Sciatic nerve (tissue), 2 donors: ENCODE measurements at places on chromosomes 11 and 22. TPM values are rescaled to one million over a fixed set of nuclear protein-coding genes. Genes with fewer than 3 reads are reported as not detected.
A peak's percentile ranks its signal among the peaks of the same experiment; 100 is the strongest.

OR51B5 gene
- 1.4 TPM for total RNA-seq

TRIM29 gene
- 33.2 TPM for total RNA-seq

DNA sequence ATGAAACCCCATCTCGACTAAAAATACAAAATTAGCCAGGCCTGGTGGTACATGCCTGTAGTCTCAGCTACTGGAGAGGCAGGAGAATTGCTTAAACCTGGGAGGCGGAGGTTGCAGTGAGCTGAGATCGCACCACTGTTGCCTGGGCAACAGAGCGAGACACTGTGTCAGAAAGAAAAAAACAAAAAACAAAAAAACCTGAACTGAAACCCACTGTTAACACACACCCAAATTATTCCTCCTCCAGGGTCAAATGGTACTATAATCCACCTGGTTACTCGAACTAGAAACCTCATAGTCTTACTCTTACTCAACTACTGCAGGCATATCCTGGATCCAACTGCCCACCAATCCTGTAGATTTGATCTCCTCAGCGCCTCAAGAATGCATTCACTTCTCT lies 35.5 kb downstream of the USP28 start:
- no peak for DNase-seq

NTM gene
- total RNA-seq, result 19.5 TPM

DNA sequence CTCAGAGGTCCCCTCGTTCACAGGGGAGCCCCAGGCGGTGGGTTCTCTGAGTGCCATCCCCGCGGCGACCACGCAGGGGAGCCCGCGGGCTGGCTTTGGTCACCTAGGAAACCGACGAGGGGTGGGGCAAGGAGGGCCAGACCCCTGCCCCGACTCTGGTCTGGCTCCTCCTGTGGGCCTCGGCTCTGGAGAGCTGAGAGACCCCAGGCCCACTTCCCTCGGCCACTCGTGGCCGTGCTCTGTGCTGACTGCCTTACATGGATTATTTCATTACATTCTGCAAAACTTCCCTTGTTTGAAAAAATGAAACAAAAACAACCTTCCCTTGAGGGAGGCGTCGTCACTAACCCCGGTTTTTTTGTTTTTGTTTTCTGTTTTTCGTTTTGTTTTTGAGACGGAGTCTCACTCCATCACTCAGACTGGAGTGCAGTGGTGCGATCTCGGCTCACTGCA lies 15.1 kb upstream of the CYTH4 start:
- no peak for DNase-seq

GRCh38 chr11:45803971-45804760 lies 783 bp upstream of the SLC35C1 start:
- DNase-seq, result peak; percentile 88

FLRT1 gene
- 3.5 TPM for total RNA-seq

DNA sequence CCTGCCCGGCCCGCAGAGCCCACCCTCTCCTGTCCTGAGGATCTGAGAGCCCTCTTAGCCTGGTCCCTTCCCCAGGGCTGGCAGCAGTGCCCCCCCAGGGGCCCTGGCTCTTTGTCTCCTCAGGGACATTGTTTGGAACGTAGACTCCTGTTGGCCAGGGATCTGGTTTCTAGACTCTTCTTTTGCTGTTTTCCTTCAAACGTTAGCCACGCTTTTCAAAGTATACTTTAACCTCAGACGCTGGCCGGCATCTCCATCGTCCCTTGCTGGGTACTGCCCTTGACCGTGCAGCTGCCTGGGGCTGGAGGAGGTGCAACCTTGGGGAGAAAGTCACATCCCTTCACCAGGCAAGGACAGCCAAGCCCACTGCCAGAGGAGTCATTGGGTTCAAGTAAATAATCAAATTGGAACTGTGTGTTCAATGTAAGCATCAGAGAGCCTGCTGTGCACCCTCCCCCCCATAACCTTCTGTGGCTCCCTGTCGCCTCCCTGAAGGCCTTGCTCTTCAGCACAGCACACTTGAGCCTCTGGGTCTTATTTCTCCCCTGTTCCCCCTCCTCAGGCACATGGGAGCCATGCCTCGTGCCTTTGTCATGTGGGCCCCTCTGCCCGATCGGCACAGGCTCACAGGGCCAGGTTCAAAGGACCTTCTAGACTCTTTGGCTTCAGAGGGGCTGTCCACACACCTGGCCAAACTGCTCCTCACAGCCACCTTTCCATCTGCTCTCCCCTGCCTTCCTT lies 21.8 kb upstream of the WNT7B start:
- DNase-seq, result no peak
